ENCODE measurements at places on chromosomes 11 and 22.

DNA sequence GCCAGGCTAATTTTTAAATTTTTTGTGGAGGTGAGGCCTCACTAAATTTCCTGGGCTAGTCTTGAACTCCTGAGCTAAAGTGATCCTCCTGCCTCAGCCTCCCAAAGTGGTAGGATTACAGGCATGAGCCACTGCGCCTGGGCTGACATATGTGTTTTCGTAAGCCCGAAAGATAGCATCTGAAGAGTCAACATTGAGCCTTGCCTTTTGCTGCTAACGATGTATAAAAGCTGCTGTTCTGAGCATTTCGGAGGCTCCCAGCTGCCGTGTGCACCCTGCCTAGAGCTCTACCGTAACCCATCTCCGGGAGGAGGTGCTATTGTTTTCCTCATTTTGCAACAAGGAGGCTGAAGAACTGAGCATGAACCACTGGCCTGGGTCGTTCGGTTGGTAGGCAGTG is 18.1 kb upstream of the PPP6R3 start:
- DNase-seq: no peak

DNA sequence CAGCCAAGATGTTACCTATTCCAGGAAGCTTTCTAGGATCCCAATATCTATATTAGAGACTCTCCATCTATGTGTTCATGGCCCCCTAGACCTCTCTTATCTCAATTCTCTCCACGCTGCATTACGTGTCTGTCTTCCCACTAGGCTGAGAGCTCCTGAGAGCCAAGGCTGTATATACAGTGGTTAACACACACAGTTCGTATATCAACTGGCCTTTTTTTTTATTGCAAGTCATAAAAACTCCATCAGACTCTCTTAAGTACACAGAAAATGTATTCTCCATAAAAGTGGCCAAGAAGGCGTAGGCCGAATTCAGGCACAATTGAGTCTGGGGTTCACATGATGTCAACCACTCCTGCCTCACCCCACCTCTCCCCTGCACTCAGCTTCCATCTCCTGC is 115.9 kb downstream of the TRIM29 start:
- DNase-seq: no peak

DNA sequence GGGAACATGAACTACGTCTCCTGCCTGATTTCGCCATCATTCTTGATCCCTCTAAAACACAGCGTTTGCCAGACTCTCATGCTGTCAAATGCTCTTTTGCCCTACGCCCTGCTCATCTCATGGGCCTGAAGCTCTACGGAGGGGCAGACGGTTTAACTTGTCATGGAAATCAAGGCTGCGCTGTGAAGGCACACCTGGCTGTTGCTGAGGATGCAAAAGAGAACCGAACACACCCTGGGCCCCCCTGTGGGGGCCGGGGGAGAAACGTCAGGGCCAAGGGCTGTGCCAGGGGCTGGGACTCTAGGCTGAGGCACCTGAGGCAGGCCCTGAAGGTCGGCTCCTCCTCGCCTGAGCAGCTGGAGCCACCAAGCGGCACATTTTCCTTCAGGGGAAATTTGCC is 957.2 kb downstream of the BRD1 start:
- no peak for DNase-seq

- no peak for DNase-seq
Measured at GRCh38 chr11:43632181-43632580, 48.4 kb upstream of the HSD17B12 start.

GRCh38 chr11:74269161-74269811 is 42.2 kb downstream of the P4HA3 start:
- no peak for DNase-seq

Data from uterus (tissue), 4 donors.